Daoy (cell line): ENCODE measurements at places on chromosomes 11 and 22. TPM values are rescaled to one million over a fixed set of nuclear protein-coding genes. Genes with fewer than 3 reads are reported as not detected.

GRCh38 chr22:49983148-49984042 lies 22.8 kb downstream of the PIM3 start:
- DNase-seq = peak; percentile 19

Gene OSM
- total RNA-seq = 0.06 TPM in 1 of 2 replicates, not detected in the other

DNA sequence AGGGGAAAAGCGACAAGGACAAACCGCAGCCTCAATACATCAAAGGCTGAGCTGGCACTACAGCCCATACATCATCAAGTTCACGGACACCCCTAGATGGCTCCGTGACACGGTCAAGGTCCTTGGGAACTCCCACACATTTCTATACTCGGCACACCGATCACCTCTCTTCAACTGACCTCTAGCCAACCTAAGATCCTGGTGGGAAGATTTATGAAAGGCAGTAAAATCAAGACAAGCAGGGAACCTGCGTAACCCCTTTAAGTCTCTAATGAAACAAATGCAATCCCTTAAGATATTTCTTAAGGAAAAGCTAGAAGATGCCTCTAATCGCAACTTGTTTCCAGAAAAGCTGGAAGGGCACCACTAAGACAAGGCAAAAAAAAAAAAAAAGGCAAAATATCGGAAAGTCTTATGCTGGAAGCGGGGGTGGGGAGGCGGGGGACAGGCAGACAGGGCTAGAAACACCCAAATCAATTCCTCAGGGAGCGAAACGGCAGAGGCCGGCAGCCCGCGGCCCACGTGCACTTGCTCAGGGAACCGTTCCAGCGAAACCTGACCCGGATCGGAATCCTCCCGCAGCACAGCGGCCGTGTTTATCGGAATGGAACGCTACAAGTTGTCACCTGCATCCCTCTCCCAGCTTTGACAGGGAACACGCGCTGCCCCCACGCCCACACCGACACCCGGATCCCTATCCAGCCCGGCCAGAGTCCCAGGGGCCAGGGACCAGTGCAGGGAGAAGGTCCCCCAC lies 1.4 kb downstream of the ARHGAP20 start:
- DNase-seq = no peak

DNA sequence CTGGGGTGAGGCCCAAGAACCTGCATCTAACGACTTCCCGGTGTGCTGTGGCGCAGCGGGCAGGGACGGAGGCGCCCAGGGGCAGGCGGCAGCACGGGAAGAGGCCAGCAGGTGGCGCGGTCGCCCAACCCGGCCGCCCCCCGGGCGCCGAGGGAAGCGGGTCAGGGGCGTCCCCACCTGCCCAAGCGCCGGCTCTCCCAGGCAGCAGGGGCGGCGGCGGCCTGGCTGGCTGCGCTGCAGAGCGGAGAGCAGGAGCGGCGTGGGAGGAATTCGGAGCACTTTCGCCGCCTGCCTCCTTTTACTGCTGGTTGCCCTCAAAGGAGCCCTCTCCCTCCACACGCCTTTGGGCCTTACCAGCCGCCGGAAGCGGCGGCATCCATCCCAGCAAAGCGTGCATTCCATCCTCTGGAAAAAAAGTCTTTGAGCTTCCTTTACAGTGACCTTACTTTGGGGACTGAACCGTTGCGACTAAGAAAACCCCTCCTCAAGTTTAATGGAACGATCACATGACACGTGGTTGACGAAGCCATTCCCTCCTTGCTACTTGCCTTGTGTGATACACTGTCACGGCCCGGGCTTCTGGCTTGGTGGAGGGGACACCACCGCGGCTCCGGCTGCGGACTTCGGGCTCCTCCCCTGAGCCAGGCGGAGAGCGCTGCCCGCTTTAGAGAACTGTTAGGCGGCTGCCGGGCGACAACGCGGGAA lies 106.8 kb upstream of the CLMP start:
- DNase-seq = peak; percentile 71

Gene GGT5
- total RNA-seq = not detected in 2 replicates

Gene C11orf87
- total RNA-seq = not detected in 2 replicates

GRCh38 chr11:11895672-11896071 lies 53.9 kb downstream of the USP47 start:
- DNase-seq = no peak

GRCh38 chr11:3153291-3153861 lies 11.7 kb downstream of the OSBPL5 start:
- DNase-seq = peak; percentile 82

GRCh38 chr11:47260366-47260765 lies 2.6 kb downstream of the NR1H3 start:
- no peak for DNase-seq

DNA sequence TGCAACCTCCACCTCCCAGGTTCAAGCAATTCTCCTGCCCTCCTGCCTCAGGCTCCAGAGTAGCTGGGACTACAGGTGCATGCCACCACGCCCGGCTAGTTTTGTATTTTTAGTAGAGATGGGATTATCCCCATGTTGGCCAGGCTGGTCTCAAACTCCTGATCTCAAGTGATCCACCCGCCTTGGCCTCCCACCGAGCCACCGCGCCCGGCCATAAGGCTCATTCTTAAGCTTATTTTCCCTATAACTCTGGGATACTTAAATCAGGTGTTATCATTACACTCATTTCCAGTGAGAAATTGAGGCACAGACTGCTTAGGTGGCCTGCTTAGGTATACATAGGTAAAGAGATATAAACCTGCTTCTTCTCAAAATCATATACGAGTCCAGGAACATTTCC lies 188.3 kb upstream of the MTNR1B start:
- DNase-seq = no peak

DNA sequence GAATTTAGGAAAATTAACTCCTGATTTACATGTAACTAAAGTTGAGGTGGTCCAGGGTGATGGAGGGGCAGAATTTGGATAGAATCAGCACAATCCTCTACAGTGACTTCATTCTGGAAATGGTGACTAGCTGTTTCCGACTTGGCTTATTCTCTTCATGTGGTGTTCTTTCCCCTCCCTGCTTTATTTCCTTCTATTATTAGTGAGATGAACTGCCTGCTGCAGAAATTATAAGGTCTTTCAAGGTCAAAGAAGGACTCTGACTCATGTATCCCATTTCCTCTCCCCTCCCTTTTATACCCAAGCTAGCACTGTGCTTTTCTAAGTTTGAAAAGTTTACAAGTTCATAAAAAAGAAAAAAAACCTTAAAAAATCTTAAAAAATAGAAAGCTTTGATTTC lies 12.2 kb upstream of the MRPL17 start:
- peak; percentile 11 for DNase-seq

- peak; percentile 86 for DNase-seq
Observed at GRCh38 chr11:79431535-79431934, 9.3 kb downstream of the TENM4 start.

Gene OR4C45
- total RNA-seq = not detected in 2 replicates

DNA sequence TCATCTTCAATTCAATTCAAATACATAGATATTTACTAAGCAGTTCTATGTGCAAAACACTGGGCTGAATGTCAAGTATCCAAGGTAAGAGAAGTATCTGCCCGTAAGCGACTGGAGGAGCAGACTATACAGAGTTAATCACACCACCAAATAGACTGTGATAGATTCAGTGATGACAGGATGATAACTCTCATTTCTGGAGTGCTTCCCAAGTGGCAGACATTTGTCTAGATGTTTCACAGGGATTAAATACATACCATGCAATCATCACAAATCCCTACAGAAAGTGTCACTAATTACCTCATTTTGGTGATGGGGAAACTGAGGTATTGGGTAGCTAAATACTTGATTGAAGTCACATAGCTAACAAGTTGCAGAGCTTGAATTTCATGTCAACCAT lies 508.7 kb upstream of the TENM4 start:
- DNase-seq = no peak

GRCh38 chr22:29102300-29102699 lies 29.5 kb downstream of the KREMEN1 start:
- DNase-seq = no peak

DNA sequence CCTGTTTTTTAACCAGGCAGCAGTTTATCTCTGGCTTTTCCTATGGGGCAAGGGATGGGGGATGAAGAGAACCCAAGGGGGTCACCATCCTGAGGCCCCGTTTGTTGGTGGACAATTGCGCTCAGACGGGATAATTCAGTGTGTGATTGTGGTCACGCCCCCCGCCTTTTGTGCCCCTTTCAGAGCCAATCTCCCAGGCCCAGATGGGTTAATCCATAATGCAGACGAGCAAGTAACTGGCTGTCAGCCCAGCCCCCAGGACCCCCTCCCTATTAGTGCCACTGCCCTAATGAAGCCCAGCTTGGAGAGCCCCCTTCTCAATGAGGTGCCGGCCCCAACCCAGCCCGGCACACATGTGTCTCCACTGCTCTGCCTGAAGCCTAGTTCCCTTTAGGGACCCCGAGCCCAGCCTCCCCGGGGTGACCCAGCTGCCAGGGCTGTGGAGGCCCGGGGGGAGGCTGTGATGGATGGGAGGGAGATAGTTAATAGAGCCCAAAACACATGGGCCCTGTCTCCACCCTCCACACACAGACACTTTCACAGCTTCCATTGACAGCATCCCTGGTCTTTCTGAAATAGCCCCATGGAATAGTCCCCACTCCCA lies 19.1 kb upstream of the ROBO3 start:
- DNase-seq = no peak

Gene TECTA
- 0.17 and 0.42 TPM in 2 replicates for total RNA-seq

- DNase-seq = peak; percentile 86
Observed at GRCh38 chr22:49047447-49047846, 780.2 kb downstream of the BRD1 start.

- DNase-seq = no peak
Observed at GRCh38 chr22:43516996-43517635, 105.3 kb downstream of the MPPED1 start.

Gene MS4A7
- total RNA-seq = not detected in 2 replicates

DNA sequence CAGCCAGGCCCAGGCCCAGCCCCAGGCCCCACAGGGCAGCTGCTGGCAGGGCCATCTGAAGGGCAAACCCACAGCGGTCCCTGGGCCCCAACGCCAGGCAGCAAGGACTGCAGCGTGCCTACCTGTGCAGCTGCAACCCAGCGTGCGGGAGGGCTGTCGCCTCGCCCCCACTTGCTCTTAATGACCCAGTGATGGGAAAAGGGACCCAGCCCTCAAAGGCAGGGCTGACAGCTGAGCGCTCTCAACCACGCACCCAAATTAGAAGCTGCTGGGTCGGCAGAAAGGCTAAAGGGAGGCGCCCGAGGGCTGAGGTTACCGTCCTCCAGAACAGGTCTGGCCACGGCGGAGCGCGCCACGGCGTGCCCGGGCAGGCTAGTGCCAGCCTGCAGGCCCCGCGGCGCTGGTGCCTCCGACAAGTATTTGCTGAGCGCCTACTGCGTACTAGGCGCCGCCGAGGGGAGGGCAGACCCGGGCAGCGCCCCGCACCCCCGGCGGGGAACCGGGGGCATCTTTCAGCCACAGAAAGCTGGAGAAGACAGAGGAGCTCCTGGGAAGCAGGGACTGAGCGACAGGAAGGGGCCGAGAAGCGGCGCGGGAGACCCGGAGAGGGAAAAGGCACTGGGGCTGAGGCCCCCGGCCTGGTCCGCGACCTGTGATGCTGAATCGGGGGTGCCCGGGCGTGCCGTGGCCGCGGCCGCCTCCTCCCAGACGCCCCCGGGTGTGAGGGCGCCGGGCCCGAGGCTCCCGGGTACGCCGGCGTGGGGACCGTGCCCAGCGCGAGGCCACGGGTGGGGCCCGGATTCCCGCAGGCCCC lies 773 bp downstream of the HRAS start:
- no peak for DNase-seq

- DNase-seq = peak; percentile 75
Observed at GRCh38 chr11:44309478-44310205, at the start of gene ALX4. ALX4 (minus strand) TSS chr11:44310139; CDS start chr11:44310062, 77 bp downstream.

- no peak for DNase-seq
Observed at GRCh38 chr11:3170044-3170755, 5.1 kb upstream of the OSBPL5 start.

DNA sequence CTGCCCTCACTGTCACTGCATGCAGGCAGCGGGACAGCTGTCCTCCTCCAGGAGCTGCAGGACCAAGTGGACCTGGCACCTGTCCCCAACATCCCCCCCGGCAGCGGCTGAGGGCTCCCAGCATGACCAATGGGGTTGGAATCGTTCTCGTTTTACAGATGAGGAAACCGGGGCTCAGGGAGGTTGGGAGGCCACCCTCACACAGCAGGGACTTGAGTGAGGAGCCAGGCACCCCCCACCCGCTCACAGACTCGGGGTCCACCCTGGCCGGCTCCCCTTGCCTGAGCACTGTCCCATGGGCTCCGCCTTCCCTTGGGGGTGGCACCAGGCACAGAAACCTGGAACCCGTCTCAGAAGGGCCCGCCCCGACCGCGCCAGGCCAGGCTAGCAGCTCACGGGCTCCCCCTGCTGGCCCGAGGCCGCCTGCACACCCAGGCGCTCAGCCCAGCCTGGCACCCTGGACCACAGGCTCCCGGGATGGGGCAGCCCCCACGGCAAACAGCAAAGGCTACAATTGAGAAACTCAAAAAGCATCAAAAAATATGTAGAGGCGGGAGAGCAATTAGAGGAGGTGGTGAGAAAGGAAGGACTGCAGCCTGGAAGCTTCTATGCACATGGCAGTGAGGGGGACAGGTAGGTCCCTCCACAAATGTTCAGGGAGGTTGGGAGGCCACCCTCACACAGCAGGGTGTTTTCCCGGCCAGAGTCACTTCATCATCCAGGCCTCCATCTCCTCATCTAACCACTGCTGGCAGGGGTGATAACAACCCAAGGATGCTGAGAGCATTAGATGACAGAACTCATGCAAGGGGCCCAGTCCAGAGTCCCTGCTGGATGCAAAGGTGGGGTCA lies 12.8 kb downstream of the MACROD1 start:
- DNase-seq = peak; percentile 64

Gene APOL3
- total RNA-seq = 9.6 and 19.0 TPM in 2 replicates

GRCh38 chr11:64777449-64778222 lies 706 bp downstream of the SF1 start:
- DNase-seq = peak; percentile 87

Gene TMEM132A
- total RNA-seq = 59.4 and 82.6 TPM in 2 replicates

Gene C22orf23
- total RNA-seq = 3.4 TPM in 1 of 2 replicates, not detected in the other

Gene UQCR10
- total RNA-seq = 45.4 and 69.9 TPM in 2 replicates

Gene RFPL1
- total RNA-seq = not detected in 2 replicates

DNA sequence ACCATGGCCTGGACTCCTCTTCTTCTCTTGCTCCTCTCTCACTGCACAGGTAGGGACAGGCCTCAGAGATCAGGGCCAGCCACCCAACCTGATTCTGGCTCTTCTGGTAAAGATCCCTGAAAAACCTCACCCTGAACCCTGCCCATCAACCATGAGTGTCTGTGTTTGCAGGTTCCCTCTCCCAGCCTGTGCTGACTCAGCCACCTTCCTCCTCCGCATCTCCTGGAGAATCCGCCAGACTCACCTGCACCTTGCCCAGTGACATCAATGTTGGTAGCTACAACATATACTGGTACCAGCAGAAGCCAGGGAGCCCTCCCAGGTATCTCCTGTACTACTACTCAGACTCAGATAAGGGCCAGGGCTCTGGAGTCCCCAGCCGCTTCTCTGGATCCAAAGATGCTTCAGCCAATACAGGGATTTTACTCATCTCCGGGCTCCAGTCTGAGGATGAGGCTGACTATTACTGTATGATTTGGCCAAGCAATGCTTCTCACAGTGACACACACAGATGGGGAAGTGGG lies 80.9 kb downstream of the ZNF280B start:
- no peak for DNase-seq

GRCh38 chr11:59854871-59855270 lies 9.6 kb upstream of the CBLIF start:
- DNase-seq = no peak

Gene SLC7A4
- not detected in 2 replicates for total RNA-seq
